ENCODE measurements at places on chromosomes 1 and 21.

GRCh38 chr1:218717575-218717974 is 372.4 kb downstream of the TGFB2 start:
- DNase-seq = no peak

DNA sequence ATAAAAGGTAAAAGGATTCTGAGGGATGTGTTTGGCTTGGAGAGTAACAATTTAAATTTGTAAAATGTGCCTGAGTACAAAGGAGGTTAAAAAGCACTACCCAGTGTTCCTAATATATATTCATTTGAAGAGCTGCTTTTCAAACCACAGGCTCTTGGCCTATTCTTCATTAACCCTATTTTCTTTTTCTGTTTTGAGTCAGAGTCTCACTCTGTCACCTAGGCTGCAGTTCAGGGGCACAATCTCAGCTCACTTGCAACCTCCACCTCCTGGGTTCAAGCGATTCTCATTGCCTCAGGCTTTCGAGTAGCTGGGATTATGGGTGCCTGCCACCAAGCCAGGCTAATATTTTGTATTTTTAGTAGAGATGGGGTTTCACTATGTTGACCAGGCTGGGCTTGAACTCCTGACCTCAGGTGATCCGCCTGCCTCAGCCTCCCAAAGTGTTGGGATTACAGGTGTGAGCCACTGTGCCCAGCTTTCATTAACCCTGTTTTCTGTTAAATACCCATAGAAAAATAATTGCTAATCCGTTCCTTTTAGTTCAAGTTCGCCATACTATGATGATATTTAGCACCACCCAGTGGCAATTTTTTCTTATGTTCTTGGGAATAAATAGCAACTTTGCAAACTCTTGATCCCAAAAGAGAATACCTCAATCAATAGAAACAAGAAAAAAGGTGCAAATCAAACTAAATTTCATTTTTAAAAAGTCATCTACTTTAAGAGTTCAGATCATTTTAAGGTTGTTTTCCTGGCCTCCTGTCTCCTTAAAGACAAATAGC is 30.5 kb downstream of the ZBTB8OS start:
- DNase-seq = no peak

GRCh38 chr1:81158592-81158991 is 642.1 kb upstream of the ADGRL2 start:
- no peak for DNase-seq

GRCh38 chr21:41953831-41954653 is at the start of gene C2CD2:
Gene C2CD2, minus strand, starts transcription at chr21:41954018. Its CDS starts 370 bp downstream, at chr21:41953648.
- no peak for DNase-seq

GRCh38 chr1:204634260-204634910 is 51.2 kb downstream of the LRRN2 start:
- peak; percentile 50 for DNase-seq

GRCh38 chr1:183244466-183244865 is 58.4 kb downstream of the LAMC2 start:
- DNase-seq = no peak

GRCh38 chr1:226983992-226984364 is 43.9 kb downstream of the COQ8A start:
- no peak for DNase-seq

- no peak for DNase-seq
Measured at GRCh38 chr1:19478322-19478721, 7.0 kb downstream of the CAPZB start.

- no peak for DNase-seq
Measured at GRCh38 chr1:30929135-30929889, 20.8 kb upstream of the SDC3 start.

DNA sequence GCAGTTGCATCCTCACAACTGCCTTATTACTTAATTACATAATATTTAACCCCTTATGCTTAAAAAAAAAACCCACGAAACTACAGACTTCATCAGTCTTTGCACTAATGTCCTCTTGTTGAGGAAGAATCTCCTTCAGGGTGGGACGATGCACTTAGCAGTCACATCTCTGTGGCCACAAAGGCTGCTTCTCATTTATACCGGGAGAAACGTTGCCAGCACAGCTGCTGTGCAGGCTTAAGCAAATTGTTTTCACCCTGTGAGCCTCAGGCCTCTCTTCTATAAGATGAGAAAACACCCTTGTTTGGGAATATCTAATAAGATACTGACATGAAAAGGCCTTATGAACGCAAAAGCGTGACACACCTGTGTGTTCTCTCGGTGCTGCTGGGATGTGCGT is 2.9 kb upstream of the OBSCN start:
- no peak for DNase-seq

GRCh38 chr1:37415611-37416244 is 58.7 kb upstream of the ZC3H12A start:
- DNase-seq = no peak

GRCh38 chr1:170853867-170854266 is 81.5 kb upstream of the MROH9 start:
- DNase-seq = no peak

DNA sequence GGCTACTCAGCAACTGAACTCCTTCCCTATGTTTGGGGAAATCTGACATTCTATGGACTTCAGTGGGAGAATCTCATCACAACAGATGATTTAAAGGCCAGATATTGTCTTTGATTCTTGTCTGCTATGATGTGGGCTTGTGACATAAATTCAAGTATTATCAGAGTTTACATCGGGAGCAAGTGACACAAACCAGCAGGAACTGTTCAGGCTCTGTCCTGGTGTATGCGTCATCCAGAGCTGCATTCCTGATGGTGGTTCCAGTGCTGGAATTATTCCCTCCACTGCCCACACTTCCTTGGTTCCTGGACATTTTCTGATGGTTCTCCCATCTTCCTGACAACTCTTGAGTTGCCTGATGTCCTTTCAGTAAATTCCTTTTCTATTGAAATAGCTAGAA is 10.8 kb upstream of the LSM10 start:
- no peak for DNase-seq

- DNase-seq = no peak
Measured at GRCh38 chr1:156429313-156430060, 60.5 kb downstream of the RHBG start.
